ENCODE measurements at places on chromosomes 3 and 15. TPM values are rescaled to one million over a fixed set of nuclear protein-coding genes. Genes with fewer than 3 reads are reported as not detected.
A peak's percentile ranks its signal among the peaks of the same experiment; 100 is the strongest.

KBTBD12 gene
- total RNA-seq, result not detected

GRCh38 chr15:74620636-74621545 is 5.3 kb downstream of the CLK3 start:
- peak; percentile 65 for DNase-seq

DNA sequence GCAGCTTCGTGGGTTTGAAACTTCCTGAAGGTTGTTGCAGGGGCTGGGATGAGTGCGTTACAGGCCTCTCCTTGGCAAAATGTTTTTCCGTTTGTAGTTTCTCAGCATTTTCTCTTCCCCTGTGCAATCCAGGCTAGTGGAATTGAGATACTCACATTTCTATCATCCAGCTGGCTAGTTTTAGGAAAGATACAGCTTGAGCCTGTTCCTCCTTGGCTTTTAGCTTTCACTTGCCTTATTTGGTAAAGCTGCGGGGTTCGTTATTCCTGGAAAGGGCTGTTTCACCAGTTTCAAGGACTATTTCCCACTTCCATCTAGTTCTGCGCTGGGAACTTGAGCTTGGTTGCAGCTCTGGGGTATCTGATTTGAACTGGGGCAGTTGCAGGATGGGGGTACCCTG is 90.3 kb downstream of the ITPR1 start:
- peak; percentile 65 for DNase-seq

DNA sequence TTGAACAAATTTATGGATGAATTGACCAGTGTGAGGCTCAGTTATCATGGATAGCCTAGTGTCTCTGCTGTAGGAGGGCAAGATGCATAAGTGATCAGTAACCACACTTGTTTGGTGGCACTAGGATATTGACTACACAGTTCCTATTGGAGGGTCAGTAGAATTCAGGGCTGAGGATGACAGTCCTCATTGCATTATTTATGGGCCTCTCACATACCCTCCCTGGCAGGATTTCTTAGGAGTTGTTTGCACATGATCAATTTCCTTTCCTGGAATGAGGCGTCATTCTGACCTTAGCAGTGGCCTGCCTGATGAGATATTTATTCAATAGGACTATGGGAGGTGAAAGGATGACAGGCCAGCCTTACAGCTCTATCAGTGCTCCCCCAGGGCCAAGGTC is 125.1 kb upstream of the AGBL1 start:
- DNase-seq, result no peak

DNA sequence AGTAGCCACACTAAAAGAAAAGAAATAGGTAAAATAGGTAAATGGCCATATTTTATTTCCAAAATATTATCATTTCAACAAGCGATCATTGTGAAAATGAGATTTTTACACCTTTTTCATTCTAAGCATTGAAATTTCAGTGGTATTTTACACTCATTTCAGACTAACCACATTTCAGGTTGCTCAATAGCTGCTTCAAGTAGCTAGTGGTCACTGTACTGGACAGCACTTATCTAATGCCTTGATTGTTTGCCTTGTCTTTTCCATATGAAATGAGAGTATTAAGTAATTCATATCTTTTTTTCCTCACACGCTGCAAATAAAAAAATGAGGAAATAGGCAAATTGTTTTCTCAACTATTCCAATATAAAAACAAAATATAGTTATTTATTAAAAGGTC is 332.8 kb downstream of the NLGN1 start:
- DNase-seq, result no peak

ISL2 gene
- total RNA-seq, result 3.4 TPM

DNA sequence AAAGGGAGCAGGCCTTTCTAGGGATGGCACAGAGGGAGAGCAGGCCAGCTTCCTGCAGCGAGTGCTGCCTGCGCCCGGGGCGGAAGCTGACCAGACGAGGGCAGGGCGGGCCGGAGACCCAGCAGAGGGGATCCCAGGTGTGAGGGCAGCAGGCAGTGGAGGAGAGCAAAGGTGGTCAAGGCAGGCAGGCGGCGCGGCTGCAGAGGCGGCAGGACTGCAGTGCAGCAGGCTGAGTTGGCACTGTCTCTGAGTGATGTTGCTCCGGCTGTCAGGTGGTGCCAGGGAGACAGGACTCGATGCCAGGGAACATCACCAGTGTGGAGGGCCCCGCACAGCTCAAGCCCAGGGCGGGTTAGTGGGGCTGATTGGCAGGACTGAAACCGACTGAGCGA is 22.3 kb upstream of the PLXNA1 start:
- DNase-seq, result no peak

FBXW12 gene
- total RNA-seq, result not detected

GRCh38 chr3:184523825-184524615 is 37.6 kb upstream of the EPHB3 start:
- peak; percentile 63 for DNase-seq

- no peak for DNase-seq
These were observed 40.0 kb upstream of the ATP10A start for GRCh38 chr15:25903024-25903581.

DNA sequence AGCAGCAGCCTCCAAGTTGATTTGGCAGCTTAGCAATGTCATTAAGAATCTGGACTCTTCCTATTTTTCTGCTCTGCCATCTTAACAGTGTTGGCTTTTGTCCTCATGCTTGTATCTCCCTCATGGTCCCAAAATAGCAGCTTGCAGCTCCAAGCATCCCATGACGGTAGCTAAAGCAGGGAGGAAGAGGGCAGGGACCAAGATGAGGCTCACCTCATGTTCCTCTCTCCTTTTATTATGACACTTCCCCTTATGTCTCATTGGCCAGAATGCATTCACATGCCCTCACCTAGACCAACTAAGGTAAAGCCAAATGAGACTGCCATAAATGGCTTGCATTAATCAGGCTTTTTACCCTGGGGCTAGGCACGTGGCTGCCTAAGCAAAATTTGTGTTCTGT is 382.4 kb downstream of the SHQ1 start:
- DNase-seq, result no peak

CMTM7 gene
- total RNA-seq, result 24.5 TPM

GRCh38 chr3:73687106-73688004 is 62.6 kb upstream of the PDZRN3 start:
- no peak for DNase-seq

RYR3 gene
- total RNA-seq, result under 0.01 TPM

MBNL1 gene
- 318 TPM for total RNA-seq

Measured in RPMI7951 (cell line).